ENCODE measurements at places on chromosomes 5 and 9.

- no peak for DNase-seq
Measured at GRCh38 chr5:135738564-135738875, 95.9 kb upstream of the SLC25A48 start.

GRCh38 chr5:178221282-178221681 lies 11.3 kb downstream of the PHYKPL start:
- no peak for DNase-seq

DNA sequence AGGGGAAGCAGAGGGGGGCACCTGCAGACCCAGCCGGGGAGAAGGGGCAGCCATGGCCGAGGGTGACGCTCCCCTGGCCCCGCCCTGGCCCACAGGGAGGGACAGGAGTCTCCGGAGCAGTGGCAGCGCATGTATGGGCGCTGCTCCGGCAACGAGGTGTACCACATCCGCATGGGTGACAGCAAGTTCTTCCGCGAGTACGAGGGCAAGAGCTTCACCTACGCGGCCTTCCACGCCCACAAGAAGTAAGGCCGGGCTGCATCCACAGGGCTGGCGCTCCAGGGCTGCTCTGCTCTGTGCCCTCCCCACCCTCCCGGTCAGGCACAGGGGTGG lies 68.2 kb downstream of the KCNT1 start:
- no peak for DNase-seq

DNA sequence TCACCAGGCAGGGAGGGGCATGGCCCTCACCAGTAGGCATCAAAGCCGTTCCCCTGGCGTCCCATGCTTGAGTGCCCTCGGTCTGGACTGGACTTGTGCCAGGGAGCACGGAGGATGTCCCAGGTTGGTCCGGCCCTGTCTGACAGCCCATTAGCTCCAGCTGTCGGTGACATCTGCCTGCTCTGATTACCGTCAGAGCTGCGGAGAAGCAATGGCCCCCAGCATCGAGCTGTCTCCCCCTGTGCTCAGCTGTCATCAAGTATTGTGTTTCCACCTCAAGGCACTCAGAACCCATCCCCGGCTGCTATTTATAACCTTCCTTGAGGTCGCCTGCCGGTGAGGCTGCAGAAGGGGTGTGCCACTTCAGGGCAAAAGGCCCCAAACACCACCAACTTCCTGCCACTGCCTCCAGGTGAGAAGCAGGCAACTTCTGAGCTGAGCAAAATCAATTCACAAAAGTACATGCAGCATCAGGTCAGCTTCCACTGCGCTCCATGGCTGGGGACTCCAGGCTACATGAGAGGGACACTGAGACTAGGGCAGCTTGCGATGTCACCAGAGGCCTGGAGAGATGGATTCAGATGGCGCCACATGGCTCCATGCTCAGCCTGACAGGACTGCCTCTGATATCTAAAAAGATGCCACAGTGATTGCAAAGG lies 142.7 kb downstream of the C5orf15 start:
- no peak for DNase-seq

Data from stimulated activated CD8-positive, alpha-beta memory T cell treated with anti-CD3 and anti-CD28 coated beads, Interleukin-7, amount 100 ng/mL, for 1 hour (primary cell).